ENCODE measurements at places on chromosomes 5 and 9.

GRCh38 chr5:74766418-74766848 lies 484 bp downstream of the GFM2 start:
- DNase-seq: no peak

GRCh38 chr9:23823986-23824829 lies 1.8 kb downstream of the ELAVL2 start:
- DNase-seq: no peak

DNA sequence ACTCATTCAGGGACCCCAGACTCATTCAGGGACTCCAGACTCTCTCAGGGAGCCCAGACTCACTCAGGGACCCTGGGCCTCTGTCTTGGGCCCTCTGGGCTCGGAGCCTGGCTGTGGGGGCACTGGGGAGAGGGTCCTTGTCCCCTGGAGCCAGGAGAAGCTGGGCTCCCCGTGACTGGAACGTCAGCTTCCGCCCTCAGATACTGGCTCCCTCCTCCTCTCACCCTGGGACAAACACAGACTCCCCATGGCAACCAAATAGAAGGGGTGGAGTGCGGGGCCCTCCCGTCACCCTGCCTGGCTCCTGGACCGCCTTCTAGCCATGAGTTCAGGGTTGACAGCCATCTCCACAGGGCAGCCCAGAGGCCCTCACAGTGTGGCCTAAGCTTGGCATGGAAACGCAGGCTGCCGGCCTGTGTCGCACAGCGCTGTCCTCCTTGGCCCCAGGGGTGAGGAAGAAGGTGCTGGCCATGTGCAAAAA lies 27.6 kb downstream of the ZDHHC11B start:
- peak; percentile 21 for DNase-seq

DNA sequence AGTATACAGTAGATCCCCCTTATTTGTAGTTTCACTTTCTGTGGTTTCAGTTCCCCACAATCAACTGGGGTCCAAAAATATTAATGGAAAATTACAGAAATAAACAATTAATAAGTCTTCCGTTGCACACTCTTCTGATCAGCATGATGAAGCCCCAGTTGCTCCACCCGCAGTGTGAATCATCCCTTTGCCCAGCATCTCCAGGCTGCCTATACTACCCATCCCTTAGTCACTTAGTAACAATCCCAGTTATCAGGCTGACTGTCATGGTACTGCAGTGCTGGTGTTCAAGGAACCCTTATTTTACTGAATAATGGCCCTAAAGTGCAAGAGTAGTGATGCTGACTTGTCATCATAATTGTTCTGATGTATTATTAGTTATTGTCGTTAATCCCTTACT lies 28.9 kb downstream of the SHC3 start:
- no peak for DNase-seq

- peak; percentile 38 for DNase-seq
Measured at GRCh38 chr5:66757219-66757833, 161.1 kb downstream of the MAST4 start.

- no peak for DNase-seq
Measured at GRCh38 chr5:158838781-158839180, 260.9 kb downstream of the EBF1 start.

GRCh38 chr9:30713243-30713642 lies 1671.2 kb upstream of the ACO1 start:
- DNase-seq: no peak

GRCh38 chr9:95791286-95791685 lies 84.2 kb upstream of the ERCC6L2 start:
- DNase-seq: no peak

DNA sequence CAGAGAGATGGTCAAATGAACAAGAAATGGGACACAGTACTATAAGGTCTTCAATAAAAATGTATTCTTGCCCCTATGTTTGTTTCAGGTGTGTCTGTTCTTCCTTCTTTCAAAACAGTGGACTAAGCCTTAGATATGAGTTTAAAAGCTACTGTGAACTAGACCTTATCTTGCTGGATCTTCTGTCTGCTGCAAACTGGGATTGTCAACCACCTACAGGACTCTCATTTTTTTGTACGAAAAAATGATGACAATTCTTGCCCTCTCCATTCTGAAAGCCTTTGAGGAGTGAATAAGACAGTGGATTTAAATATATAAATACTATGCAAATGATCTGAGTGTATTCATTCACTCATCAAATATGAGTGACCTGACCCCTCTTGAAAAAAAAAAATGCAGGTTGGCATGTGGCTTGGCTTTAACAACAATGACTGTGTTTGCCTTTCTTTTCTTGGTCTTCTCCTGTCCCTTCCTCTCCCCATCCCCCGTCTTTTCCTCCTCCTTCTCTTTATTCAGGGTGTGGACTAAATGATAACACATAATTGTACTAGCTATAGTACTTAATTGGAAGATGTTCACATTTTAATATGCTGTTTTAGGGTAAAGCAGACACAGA lies 235.5 kb upstream of the TRIM32 start:
- no peak for DNase-seq

DNA sequence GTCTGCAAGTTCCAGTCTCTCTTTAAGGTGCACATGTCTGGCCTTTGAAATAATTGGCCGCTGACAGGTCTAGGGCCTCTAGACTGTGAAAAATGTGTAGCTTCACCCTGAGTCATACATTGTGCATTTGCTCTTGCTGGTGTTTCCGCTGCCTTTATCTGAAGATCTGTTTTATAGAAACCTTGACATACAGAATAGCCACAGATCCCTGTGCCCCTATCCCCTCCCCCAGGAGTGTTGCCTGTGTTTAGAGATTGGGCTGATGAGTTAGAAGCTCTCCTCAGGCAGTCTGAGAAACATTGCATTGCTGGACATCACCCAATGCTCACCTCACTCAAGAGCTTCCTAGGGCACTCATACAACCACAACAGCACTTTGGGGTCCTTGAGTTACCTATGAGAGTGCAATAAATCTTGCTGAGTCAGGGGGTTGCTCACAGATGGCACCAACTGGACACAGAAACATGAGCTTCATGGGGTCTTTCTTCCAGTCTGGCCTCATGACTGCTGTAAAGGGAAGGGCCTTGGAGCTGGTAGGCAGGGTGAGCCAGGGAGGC lies 3.8 kb upstream of the ZNF782 start:
- no peak for DNase-seq

- no peak for DNase-seq
Measured at GRCh38 chr9:124488641-124489210, 18.5 kb downstream of the NR5A1 start.

GRCh38 chr9:4416467-4416866 lies 73.8 kb upstream of the SLC1A1 start:
- DNase-seq: no peak

- DNase-seq: no peak
Measured at GRCh38 chr5:93381057-93381456, 200.0 kb downstream of the NR2F1-AS1 start.

- DNase-seq: peak; percentile 23
Measured at GRCh38 chr9:93091056-93091452, 5.0 kb upstream of the CARD19 start.

DNA sequence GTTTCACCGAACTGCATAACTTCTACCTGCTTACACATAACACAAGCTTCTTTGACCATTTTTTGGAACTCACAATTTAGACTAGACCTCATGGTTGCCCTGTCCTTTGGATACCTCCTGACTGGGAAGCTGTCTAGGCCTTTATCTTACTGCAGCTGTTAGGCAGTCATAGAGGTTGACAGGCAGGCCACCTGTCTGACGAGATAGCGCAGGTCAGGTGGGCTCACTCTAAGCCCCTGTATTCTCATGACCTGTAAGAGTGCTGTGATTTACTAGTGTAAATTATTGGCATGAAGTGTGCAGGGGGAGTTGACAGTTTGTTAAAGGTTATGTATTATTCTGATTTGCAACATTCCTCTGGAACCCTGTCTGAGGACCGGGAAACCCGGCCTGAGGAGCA lies 29.0 kb downstream of the SLC22A4 start:
- no peak for DNase-seq

DNA sequence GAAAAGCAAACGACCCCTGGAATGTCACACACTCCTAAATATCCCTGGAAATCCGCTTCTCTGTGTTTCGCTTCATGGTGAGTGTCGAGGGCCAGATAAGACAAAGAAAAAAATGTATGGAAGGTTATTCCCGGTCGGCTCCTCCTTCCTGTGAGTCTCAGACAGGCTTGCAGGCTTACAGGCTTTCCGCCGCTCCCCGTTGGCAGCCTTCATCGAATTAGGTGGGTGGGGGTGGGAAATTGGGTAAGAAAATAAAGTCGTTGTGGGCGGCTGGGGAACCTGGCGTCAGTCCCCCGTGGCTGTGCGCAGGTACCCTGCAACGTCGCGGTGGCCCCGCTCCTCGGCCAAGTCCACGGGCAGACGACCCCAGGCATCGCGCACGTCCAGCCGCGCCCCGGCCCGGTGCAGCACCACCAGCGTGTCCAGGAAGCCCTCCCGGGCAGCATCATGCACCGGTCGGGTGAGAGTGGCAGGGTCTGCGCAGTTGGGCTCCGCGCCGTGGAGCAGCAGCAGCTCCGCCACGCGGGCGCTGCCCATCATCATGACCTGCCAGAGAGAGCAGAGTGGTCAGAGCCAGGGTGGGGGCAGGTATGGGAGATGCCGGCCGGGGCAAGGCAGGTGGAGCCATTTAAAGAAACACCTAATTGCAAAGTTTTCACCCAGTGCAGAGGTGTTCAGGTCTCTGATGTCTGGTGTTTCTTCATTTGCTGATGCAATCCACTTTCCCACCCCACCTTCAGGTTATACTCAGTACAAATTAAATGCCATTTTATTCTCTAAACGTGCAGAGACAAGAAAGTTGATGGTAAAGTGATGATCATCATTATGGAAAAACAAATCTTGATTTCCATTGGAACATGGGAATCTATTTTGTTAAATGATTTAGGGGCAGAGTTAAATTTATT lies 3.2 kb downstream of the CDKN2B start:
- DNase-seq: no peak

DNA sequence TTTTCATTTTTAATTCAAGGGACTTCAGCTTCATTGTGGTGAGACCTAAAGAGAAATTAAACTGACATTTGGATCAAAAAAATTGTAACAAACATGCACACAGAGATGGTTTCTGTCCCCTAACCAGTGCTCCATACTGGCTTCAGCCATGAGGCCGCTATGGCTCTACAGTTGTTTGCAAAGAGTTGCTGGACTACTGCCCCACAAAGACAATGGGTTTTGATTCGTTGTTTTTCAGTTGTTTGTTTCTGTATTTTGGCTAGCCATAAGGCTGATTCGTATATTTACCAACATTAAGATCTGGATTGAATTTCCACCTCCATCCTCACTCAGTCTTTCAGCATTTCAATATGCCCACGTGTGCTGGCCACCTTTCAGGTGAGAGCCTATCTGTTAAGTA lies 163.7 kb upstream of the KIF2A start:
- DNase-seq: no peak

DNA sequence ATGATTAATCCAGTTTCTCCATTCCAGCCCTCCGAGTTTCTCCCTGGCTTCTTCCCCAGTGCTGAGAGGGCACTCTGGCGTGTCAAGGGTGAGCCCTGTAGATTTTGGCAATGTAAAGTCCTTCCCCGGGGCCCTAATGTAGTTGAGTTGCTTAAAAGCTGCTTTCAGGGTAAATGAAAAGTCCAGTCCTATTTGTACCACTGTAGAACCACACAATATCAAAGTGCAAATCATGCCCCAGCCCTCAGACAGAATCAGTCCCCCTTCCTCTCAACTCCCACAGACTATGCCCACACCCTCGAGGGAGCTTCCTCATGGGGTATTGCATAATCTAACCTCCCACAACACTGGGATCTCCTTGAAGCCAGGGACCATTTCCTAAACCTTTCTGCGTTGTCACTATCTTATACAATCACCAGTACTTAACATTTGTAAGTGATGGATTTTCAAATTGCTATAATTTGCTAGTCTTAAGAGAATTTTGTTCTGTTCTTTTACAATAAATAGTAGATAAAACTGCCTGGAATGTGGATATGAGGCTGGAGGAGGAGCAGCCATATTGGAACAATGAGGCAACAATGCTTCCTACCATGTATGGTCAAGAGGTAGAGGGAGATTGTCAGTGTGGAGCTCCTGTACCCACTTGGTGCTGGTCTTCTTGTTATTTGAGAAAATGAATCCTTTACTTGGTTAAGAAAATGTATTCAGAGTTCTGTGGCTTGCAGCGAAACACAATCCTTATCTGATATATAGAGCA lies 34.4 kb downstream of the ZNF366 start:
- DNase-seq: no peak

- peak; percentile 68 for DNase-seq
Measured at GRCh38 chr9:83622939-83623678, at the start of gene IDNK. IDNK (plus strand) TSS chr9:83623143; CDS start chr9:83623172, 29 bp downstream.

DNA sequence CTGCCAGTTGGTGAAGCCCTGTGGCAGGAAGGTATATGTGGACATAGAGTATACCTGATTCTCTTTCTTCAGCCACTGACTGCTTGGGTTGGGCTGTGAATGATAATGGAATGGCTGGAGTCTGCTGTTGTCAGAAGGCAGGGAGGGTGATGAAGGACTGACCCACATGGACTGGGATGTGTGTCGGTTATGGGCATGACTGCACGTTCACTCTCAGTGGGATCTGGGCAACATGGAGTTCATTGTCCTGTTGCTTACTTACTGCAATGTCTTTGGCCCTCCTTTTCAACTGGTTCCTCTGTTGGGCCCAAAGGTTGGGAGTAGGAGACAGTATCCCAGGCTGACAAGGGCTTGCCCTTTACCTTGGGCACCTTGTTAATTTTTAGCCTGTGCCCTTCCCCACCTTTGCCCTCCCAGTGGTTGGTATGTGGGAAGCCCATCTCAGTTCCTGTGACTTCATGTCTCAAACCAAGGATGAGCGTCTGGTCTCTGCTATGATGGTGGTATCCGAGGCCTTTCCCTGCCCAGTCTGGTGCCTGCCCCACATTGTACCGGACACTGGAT lies 34.6 kb downstream of the FAXDC2 start:
- no peak for DNase-seq

DNA sequence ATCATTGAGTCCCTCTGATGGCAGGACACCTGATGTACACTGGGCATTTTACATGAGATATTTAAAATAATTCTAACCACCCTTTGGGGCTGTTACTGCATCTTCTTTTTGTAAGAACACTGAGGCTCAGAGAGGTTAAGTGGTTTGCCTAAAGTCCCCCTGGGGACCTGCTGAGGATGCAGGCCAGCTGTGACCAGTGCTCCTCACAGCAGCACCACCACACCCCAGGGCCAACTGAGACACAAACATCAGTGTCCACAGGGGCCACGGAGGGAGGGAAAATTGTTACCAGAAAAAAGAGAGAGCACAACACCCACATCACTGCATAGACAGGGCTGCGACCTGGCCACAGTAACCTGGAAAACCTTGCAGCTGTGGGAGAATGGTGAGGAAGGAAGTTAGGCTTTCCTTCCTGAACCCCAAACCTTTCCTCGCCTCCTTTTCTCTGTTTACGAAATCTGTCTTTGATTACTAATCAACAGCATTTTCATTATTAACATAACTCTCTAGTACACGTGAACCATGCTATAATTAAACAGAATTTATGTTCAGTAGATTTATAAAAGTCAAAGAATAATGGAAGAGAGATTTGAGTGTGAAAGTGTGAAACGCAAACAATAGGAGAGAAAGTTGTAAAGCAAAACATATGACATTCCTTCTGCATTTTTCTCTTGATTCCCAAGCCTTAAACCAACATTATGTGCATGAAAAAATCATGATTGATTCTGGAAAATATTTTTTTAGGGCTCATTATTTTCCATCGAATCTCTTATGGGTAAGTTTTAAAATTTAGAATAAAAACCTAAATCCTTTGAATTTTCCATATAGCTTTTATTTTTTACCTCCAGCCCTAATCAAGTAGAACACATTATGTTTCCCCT lies 228.1 kb upstream of the DAPK1 start:
- no peak for DNase-seq

- DNase-seq: no peak
Measured at GRCh38 chr5:149181732-149182131, 40.4 kb downstream of the ABLIM3 start.
